HS-5 (cell line): ENCODE measurements at places on chromosomes 6 and 20.

- peak; percentile 31 for DNase-seq
Observed at GRCh38 chr6:20404641-20405032, 3.0 kb downstream of the E2F3 start.

DNA sequence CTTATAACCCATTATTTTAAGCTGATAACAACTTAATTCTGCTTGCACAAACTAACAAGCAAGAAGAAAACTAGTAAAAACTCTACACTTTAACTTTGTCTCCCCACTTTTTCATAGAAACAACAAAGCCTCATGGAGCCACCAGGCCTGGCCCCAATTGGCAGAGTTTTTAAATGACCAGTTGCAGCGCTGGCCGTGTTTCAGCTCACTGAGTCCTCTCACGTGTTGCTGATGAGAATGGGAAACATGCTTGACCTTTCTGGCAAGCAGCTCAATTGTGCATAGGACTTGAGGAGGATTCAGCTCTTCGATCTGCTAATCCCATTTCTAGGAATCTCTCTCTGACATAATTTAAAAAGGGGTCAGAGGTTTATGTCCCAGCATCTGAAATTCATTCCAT lies 24.5 kb upstream of the GRM4 start:
- DNase-seq: no peak

DNA sequence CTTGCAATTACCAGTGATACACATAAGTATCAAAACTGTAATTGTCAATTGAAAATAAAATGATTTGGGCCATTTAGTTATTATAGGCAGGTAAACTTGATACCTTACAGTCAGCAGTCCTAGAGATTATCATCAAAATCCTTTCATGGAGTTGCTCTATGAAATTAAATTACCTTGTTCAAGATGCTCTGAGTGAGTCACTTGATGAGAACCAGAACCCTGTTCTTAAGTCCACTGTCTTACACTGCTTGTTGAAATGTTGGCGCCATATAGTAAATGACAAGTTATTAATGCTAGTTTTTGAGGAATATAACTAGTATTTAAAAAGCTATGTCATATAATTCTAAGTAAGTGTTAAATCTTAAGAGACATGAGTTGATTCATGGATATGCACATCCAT lies 37.2 kb upstream of the BAG2 start:
- no peak for DNase-seq

DNA sequence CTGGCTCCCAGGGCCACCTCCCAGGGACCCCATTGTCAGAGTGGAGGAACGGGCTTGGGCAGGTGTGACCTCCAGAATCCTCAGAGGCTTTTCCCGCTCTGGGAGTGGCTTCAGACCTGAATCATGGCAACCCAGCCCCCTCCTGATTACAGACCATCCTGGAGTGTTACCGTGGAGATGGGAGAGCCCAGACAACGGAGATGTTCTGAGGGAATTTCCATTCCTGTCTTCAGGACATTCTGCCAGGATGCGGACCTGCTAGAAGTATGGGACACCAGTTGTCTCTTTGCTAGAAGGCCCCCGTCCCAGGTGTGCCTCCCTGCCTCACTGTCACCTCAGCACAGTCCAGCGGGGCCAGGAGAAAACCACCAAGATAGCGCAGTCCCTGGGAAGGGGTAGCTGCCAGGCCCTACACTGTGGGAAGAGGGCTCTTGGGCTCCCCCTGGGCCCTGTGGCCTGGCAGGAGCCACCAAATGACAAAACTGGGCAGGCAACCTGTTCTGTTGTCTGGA lies 109.9 kb downstream of the PSMB1 start:
- no peak for DNase-seq

DNA sequence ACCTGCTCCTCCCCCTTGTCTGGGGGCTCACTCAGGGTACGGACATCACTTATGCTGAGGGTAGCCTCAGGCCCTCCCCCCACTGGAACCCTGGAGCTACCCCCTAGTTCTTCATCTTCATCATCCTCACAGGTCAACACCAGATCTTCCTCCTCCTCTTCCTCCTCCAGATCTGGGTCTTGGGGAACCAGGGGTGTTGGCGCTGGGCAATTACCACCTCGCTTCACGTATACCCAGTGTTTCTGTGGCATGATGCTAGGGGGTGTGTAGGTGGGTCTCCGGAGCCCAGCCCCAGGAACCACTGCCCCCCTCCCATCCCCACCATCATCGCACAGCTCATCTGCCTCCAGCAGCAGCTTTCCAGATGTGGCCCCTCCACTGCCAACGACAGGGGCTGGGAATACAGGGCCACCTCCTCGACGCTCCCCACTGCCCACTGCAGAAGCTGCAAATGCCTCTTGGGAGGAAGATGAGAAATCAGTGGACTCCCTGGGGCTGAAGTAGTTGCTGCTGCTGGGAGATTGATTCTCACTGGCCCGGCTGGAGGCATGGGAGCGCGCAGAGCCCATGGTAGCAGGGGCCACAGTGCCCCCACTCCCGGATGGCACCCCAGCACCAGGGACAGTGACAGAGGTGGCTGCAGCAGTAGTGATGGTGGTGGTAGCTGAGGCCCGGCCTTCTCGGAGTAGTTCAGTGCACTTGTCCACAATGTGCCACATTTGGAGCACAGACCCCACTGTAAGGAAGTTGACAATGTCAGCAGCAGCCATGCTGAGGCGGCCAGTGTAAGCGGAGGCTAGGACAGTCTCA lies 1.5 kb downstream of the ZBTB22 start:
- DNase-seq: no peak
